Jurkat, Clone E6-1 (cell line): ENCODE measurements at places on chromosomes 5 and 9.

DNA sequence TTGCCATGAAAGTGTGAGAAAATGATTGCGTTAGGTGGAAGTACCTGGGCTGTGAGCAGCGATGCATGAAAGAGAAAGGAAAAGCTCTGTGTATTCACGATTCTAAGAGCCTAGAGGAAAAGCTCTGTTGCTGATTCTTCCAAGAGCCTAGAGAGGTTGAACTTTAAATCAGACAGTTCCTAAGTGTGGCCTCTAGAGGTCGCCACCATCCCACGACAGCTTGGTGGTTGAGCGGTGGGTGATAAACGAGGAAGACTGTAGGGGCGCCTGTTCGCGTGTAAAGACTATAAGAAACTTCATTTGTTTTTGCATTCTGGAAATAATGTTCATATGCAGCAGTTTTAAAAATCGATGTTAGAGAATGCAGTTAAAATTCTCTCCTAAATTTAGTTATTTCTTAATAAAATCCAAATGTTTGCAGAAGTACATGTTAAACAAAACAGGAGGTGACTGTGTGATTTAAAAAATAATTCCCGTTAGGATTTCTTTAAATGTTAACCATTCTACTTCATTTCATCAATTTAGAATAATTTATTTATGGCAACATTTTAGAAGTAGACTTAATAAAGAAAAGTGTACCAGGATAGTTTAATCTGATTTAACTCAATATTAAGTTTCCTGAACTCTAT lies 107.7 kb downstream of the TENT4A start:
- DNase-seq: peak; percentile 47

- peak; percentile 92 for DNase-seq
These were observed 12.7 kb upstream of the TMEM174 start for GRCh38 chr5:73160239-73160671.

GRCh38 chr9:68702493-68702892 lies 2.5 kb upstream of the PIP5K1B start:
- no peak for DNase-seq

GRCh38 chr9:69871118-69871834 lies 50.7 kb downstream of the CFAP95 start:
- DNase-seq: no peak

- no peak for DNase-seq
These were observed 31.4 kb upstream of the FAT2 start for GRCh38 chr5:151622367-151623088.

DNA sequence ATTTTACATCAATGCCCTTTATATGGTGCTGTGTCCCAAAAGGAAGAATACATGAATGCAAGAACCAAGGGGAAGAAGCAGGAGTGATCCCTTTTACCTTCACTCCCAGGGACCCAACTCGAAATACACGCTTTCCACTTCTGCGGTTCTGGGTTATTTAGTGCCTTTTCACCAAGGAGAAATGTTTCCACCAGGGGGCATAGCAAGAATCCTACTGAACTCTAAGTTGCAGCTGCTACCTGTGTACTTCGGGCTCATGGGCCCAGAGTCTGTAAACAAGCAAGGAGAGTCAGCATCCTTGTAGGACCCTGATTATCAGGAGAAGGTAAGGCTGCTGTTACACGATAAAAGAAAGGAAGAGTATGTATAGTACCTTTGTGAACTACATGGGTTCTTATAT lies 45.7 kb downstream of the DPYSL3 start:
- DNase-seq: peak; percentile 35

- no peak for DNase-seq
These were observed 287.2 kb downstream of the CTNND2 start for GRCh38 chr5:11617080-11617479.

DNA sequence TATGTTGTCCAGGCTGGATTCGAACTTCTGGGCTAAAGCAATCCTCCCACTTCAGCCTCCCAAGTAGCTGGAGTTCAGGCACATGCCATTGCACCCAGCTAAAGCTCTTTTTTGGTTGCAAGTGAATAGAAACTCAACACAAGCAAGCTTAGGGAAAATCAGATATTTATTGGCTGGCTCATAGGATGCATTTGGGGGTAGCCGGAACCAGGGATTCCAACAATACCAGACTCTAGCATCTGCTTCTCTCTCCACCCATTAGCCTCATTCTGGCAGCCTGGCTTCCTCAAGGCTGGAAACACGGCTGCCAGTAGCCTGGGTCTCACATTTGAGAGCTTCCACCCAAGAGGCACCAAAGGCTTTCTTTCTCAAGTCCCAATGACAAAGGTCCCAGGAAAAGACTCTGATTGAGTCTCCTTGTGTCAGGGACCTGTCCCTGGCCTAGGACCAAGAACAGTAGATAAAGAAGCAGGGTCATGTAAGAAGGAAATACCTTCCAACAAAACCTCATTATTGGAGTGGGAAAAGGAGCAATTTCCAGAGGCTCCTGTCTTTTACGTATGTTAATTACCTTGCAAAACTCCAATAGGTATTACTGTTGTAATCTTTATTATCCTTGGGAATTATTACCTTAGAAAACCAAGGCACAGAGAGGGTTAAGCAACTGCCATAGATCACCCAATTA lies 23.0 kb upstream of the B4GALT1 start:
- no peak for DNase-seq

- no peak for DNase-seq
These were observed 18.6 kb downstream of the STKLD1 start for GRCh38 chr9:133394687-133395271.

DNA sequence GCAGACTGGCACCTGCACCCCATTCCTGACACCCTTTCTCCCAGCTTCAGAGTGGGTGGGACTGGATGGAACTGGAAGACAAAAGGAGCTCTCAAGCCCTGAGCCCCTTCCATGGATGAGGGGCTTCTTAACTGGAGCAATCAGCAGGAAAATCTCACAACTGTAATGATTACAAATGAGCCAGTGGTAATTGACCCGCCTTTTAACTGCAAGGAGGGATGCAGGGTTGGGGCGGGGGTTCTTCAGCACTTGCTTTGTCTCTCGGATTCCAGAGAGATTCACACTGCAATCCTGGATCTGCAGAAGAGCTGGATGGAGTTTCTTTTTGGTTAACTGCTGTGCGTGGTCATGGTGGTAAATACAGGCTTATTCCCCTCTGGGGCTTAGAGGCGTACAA lies 160.1 kb upstream of the SHB start:
- DNase-seq: no peak

GRCh38 chr9:130198501-130199179 lies 26.4 kb downstream of the NCS1 start:
- no peak for DNase-seq

- no peak for DNase-seq
These were observed 206.3 kb downstream of the CACNA1B start for GRCh38 chr9:138083873-138084272.

DNA sequence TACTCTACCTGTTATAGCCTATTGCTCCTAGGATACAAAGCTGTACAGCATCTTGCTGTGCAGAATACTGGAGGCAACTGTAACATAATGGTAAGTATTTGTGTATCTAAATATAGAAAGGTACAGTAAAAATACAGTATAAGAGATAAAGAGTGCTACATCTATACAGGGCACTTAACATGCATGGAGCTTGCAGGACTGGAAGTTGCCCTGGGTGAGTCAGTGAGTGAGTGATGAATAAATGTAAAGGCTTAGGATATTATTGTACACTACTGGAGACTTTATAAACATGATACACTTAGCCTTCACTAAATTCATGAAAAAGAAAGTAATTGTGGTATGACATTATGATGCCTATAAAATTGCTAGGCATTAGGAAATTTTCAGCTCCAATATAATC lies 65.5 kb upstream of the OSMR start:
- DNase-seq: no peak

DNA sequence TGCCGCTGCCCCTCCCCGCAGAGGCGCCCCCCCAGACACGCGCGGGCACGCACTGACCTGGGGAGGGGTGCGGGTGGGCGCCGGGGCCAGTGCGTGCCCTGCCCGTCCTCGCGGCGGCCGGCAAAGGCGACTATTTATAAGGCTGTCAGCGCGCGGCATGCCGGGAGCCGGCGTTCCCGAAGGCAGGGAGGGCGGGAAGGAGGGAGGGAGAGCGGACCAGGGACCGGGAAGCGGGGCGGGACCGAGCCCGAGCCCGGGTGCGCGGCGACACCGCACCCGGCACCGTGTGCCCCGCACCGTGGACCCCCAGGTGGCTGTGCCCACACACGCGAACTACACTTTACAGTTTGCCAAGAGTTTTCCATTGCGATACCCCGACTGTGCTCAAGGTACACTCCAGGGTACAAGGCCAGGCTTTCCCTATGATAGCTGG lies at the start of gene AK1:
Gene AK1 (minus strand): TSS at position 110 of the 433 bp plus-strand sequence. CDS start 3,058 bp downstream, outside the sequence.
- DNase-seq: no peak

DNA sequence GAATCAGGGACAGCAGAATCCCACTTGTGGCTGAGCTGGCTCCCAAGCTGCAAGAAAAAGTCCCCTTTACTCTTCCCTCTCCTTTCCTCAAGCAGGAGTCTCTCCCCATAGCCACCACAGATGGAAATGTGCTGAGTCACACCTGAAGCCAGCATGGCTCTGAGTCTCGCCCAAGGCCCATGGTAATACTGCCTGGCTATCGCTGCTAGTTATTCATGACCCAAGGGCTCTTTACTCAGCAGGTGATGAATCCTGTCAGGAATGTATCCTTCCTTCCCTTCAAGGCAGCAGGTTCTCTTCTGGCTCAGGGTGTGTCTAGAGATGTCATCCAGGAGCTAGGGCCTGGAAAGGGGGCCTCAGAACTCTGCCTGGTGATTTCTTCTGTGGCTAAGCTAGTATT lies 403.3 kb upstream of the PTPRD start:
- DNase-seq: no peak

DNA sequence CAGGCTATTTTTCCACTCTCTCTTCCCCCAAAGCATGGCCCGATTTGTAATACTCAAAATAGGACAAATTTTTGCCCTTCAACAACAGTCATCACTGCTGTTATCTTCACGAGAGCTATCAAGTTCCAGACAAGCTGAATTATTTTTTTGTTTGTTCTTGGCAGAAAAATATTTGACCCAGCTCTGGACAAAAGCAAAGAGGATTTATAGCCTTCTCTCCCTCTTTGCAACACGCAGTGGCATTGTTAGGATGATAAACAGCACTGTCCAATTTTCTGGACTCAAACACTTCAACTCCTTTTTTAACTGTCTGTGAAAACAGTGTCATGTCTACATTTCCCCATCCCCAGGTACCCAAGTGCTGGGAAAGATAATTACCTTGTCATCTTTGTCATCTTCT lies 160.3 kb downstream of the SLF1 start:
- no peak for DNase-seq
